ENCODE measurements at places on chromosomes 7 and 10.

- no peak for DNase-seq
Measured at GRCh38 chr10:44902941-44903545, 8.1 kb upstream of the TMEM72 start.

DNA sequence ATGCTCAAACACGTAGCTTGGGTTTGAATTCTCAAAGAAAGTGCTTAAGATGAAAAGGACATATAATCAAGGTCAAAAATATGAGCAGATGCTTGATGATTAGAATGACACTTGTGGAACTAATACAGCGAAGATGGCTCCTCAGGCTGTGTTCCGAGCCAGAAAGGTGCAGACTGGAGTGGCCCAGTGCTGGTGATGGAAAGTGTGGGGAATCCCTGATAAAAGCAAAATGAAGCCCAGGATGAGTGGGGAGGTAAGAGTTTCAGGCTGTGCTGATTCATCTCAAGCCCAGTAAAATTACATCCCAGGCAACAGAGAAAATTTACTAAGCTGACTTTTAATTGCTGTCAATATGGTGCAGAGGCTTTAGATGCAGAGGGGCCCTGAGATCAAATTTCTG is 77.8 kb upstream of the IKZF1 start:
- no peak for DNase-seq

- DNase-seq: no peak
Measured at GRCh38 chr10:75528392-75528791, 97.0 kb downstream of the LRMDA start.

- DNase-seq: no peak
Measured at GRCh38 chr10:95756809-95757684, 1.1 kb downstream of the ENTPD1 start.

GRCh38 chr7:42167206-42167605 is 69.8 kb downstream of the GLI3 start:
- DNase-seq: no peak

GRCh38 chr10:72733989-72734388 is 42.0 kb downstream of the MCU start:
- DNase-seq: no peak

DNA sequence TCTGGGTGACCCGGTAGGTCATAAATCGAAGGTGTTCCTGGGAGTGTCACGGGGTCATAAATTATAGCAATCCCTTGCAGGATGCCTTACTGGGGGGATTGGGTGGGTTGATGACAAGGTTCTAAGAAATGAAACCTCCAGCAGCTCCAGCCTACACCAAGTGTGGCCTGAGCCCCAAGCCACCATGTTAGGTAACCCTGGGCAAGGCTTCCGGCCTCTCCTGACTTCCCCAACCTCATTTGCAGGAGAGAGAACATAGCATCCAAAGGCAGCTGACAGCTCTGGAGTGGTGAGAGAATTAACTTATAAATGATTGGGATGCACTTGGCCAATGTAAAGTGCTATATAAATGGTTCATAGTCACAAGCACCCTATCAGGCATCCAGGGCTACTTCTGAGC is 52.8 kb upstream of the TMEM273 start:
- DNase-seq: no peak

GRCh38 chr7:151590071-151590849 is 70.6 kb upstream of the RHEB start:
- DNase-seq: no peak

- DNase-seq: no peak
Measured at GRCh38 chr10:22527520-22527919, 182.2 kb downstream of the SPAG6 start.

DNA sequence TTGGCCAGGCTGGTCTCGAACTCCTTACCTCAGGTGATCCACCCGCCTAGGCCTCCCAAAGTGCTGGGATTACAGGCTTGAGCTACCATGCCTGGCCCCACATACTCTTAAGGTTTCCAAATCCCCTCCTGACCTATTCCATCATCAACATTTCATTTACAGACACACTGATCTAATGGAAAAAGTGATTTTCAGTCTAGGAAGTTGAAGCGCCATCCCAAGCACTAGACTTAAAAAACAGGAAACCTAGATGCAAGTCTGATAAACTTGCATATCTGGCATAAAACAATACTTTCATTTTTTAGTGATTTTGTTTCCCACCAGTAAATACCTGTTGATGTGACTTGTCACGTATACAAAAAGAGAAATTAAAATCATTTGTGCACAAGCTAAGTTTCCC is 44.0 kb downstream of the DNMBP start:
- DNase-seq: no peak

DNA sequence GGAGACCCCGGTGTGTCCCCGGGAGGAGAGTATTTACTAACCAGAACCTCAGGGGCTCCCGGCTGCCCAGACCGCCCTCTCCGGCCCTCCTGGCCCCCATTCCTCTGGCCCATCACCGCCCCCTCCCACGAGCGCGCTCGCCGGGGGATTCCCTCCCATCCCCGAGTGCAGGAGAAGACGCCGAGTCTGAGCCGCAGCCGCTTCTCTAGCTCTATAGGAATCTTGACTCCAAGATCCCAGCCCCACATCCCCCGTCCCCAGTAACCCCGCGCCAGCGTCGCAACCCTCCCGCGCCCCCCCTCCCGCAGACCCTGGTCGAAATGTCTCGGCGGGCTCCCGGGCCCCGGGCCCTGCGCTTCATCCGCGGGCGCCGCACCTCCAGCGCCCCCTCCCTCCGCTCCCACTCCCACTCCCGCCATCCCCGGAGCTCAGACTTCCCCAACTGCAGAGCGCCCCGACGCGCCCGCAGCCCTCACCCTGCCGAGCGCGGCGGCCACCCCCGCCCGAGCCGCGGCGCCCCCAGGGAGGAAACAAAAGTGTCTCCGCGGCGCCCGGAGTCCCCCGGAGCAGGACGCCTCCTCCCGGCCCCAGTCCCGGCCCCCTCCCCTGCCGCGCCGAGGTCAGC is 541 bp downstream of the ELMO1 start:
- no peak for DNase-seq

GRCh38 chr10:75397496-75398199 is 3.9 kb downstream of the ZNF503 start:
- DNase-seq: no peak

DNA sequence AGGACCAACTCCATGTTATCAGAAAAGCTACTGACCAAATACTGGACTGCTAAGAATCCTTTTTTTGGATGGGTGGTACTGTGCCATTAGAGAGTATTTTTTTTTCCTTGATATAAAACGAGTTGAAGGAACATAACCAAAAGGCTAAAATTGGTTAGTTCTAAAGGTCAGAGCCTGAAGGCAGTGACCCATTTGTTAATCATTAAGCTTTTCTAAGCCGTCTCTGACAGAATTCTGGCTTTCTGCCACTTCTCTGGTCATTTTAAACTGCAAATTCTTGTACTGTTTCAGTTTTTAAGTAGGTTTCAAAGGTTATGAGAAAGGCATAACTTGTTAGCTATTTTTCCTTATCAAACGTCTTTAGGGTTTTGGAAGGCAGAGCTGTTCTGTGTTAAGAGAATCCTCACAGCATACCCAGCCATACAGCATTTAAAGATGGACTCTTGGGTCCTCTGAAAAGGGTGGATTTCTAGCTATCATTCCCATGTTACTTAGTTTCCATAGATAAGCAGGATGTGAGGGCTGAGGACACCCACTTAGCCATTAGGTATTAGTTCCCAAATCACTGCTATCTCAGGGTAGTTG is 196.8 kb downstream of the RNLS start:
- no peak for DNase-seq
